ENCODE measurements at places on chromosomes 16 and 17.

- DNase-seq = no peak
These were observed 18.4 kb upstream of the CORO6 start for GRCh38 chr17:29640981-29641642.

- no peak for DNase-seq
These were observed 3.4 kb upstream of the KRT38 start for GRCh38 chr17:41444186-41444585.

GRCh38 chr16:9463461-9463860 lies 372.0 kb downstream of the HAPSTR1 start:
- no peak for DNase-seq

- no peak for DNase-seq
These were observed 107.4 kb upstream of the CDH11 start for GRCh38 chr16:65229191-65229662.

- DNase-seq = no peak
These were observed 70.0 kb upstream of the HS3ST3A1 start for GRCh38 chr17:13671771-13672170.

DNA sequence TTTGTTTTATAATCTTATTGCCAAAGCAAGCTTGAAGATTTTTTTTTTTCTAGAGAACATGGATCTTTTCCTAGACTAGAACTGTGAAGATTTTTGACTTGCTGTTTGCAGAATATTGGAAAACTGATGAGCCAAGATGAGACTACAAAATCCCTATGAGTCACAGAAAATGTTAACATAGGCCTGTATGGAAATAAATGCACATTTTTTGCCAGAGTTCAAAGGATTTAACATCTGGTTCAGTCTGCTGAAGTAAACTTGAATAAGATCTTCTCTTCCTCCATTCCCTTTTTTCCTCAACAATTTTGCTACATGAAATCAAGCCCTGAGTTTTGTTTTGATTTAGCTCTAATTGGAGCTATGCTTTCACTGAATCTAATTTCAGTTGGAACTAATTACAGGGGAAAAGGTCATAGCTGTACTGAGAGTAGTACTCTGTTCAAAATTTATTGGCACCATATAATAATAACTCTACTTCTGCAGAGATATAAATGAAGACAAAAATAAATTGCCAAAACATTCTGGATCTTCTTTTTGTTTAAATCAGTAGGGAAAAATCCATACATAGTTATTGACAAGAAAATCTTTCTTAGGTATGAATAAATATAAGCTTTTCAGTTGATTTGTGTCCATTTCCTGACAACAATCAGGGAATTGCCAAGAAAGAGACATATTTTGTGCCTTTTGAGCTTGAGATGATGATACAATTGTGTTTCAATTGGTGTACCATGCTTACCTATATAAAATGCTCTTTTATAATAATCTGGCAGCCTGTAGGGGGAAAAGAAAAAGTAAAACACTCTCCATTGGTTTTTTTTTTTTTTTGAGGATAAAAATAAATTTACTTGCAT lies 387.5 kb upstream of the GOT2 start:
- DNase-seq = no peak

DNA sequence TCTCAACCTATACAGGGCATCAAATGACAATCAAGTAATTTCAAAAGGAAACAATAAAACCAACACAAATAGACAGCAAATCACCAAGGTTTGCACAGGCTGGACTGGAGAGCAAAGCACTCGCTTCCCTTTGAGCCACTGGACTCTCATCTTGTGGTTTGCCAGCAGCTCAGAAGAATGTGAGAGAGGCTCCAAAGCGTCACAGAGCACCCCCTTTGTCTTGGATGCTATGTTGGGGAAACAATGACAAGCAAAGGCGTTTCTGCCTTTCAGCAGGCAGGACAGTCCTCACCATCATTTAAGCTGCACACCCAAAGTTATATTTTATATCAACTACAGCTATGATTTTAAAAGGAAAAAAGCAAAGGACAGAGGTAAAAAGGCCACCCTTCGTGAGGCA lies 13.2 kb downstream of the SLC6A4 start:
- DNase-seq = no peak

DNA sequence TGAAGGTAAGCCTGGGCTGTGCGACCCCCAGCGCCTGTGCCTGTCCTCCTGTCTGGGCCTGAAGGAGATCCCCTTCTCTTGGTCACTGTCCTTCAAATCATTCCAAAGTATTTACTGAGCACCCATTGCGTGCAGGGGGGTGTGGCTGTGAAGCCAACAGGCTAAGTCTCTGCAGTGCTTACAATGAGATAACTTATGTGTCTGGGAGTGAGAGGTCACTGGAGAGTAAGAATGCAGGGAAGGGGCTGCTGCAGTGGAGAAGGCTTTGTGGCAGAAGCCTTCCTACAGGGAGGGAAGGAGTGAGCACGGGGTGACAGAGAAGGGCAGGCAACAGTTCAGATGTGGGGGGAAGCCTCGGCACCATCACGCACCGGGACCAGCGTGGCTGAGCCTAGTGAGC lies 11.2 kb upstream of the SMIM5 start:
- no peak for DNase-seq

- no peak for DNase-seq
These were observed 61.1 kb upstream of the NOL11 start for GRCh38 chr17:67656494-67657203.
